HepG2 (cell line): ENCODE measurements at places on chromosomes 6 and 20.

DNA sequence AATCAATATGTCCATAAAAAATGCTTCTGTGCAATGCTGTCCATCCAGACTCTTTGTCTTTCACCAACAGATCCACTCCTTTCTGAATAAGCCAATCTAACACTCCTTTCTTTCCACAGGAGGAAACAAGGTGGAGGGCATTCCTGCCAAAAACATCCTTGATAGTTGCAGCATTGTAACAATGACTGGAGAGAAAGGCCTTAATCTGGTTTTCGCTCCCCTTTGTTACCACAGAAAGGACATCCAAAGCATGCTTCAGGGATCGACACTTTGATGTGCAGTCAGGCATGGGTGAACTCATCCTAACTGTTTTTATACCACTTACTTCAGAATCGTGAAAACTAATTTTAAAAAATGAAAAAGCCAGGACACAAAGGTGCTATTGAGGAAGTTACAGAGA is 7.4 kb downstream of the IBTK start:
- H3K4me3 ChIP-seq, result no peak overlapping the region
- no peak for DNase-seq
- no peaks in the 10 kb centered on the region for H3K27me3 ChIP-seq

- H3K27me3 ChIP-seq, result no peaks in the 10 kb centered on the region
- H3K4me3 ChIP-seq, result no peak overlapping the region
- H3K4me1 ChIP-seq, result no peaks in the 10 kb centered on the region
Observed at GRCh38 chr6:128111096-128111495, 210.2 kb upstream of the THEMIS start.

DNA sequence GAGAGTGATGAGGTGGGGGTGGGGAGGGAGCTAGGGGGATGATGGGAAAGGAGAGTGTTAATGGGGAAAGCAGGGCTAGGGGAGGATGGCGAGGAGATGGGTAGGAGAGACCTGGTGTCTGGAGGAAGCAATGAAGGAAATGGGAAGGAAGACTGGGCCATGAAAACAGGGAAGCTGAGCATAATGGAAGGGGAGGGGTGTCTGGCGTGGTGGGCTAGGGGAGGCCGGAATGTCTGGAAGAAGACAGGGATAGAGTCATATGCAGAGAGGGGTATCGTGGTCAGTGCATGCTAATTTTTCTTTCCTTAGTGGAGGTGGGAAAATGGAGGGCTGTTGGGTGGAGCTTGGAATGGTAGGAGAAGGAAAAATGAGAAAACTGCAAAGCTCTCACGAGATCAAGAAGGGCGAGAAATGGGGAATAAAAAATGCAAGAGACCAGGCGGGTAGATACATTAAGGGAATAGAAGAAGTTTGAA is 423 bp downstream of the KLHDC3 start:
- peak overlapping the region; percentile 44 for H3K27ac ChIP-seq
- DNase-seq, result no peak
- H3K4me3 ChIP-seq, result peak overlapping the region; percentile 93

DNA sequence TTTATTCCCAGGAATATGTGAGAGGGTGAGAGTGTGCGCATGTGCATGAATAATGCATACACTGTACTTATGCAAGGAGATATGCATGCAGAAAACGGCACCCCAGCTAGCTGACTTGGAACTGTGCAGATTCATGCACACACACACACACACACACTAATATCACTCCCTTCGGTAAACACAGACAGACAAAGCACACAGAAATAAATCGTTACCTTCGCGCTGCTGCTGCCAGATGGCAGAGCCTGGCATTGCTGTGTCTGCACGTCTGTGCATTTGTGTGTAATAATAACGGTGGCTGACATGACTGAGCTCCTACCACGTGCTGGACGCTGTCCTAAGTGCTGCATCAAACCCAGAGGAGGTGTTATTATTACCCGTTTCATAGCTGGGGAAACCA is 36.8 kb downstream of the PREX1 start:
- no peak overlapping the region for H3K4me3 ChIP-seq
- no peak overlapping the region for H3K27ac ChIP-seq
- peaks cover 6% of the 10 kb centered on the region for H3K27me3 ChIP-seq
- DNase-seq, result no peak
- H3K4me1 ChIP-seq, result no peaks in the 10 kb centered on the region

DNA sequence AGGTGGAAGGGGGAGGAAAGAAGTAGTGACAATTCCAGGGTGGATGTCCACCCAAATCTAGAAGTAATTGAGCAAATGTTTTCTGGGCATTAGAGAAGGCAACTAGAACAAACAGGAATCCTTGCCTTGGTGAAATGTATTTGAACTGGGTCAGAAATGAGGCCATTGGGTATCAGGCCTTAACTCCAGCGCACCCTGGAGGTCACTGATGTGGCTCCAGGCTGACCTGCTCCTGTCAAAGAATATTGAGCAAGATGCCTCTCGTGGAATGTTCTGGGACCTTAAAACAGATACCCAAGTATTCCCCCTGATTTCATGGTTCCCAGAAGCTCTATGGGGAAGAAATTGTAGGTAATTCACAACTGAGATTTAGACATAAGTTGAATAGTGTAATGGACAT is 6.9 kb downstream of the HLA-DPB1 start:
- DNase-seq, result peak; percentile 55
- no peak overlapping the region for H3K27ac ChIP-seq
- H3K27me3 ChIP-seq, result peaks cover 52% of the 10 kb centered on the region
- no peak overlapping the region for H3K4me3 ChIP-seq
- no peaks in the 10 kb centered on the region for H3K36me3 ChIP-seq

GRCh38 chr6:131443014-131443413 is 130.0 kb upstream of the ARG1 start:
- no peak for DNase-seq
- H3K27ac ChIP-seq, result no peak overlapping the region
- no peaks in the 10 kb centered on the region for H3K4me1 ChIP-seq
- H3K27me3 ChIP-seq, result 0 out of 3 replicates have a peak, but pooled peaks cover 5% of the 10 kb centered on the region

DNA sequence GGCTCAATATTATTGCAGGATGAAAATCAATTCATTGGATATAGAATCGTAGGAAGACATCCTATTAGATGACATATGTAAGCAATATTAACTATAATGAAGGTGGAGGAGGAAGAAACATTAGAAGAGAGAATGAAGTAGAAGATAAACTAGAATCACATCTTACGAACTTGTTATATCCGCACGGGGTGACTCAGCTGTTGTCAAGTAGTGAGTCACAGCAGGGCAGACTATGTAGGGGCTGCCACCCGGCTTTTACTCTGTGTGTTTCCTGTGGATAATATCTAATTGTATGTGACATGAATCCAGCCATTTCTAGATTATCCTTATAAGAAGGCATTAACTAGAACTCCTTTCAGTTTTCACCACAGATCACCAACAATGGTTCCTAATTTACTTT is 520.2 kb downstream of the DOK5 start:
- H3K4me3 ChIP-seq, result no peak overlapping the region
- no peaks in the 10 kb centered on the region for H3K4me1 ChIP-seq
- no peaks in the 10 kb centered on the region for H3K27me3 ChIP-seq
- no peak overlapping the region for H3K27ac ChIP-seq
- no peak for DNase-seq
- no peaks in the 10 kb centered on the region for H3K36me3 ChIP-seq

GRCh38 chr6:133392641-133393040 is 151.5 kb downstream of the EYA4 start:
- H3K27me3 ChIP-seq, result no peaks in the 10 kb centered on the region
- no peak overlapping the region for H3K4me3 ChIP-seq
- no peaks in the 10 kb centered on the region for H3K4me1 ChIP-seq
- no peak for DNase-seq
- H3K36me3 ChIP-seq, result no peaks in the 10 kb centered on the region
- no peak overlapping the region for H3K27ac ChIP-seq

- H3K27me3 ChIP-seq, result peaks cover 2% of the 10 kb centered on the region; the same call in 1 of the 2 replicates
- no peak overlapping the region for H3K27ac ChIP-seq
- no peaks in the 10 kb centered on the region for H3K4me1 ChIP-seq
- no peak overlapping the region for H3K4me3 ChIP-seq
- H3K36me3 ChIP-seq, result no peaks in the 10 kb centered on the region
- DNase-seq, result no peak
Observed at GRCh38 chr20:59657459-59658046, 53.2 kb downstream of the PHACTR3 start.

- H3K27ac ChIP-seq, result no peak overlapping the region
- H3K36me3 ChIP-seq, result no peaks in the 10 kb centered on the region
- DNase-seq, result no peak
- no peaks in the 10 kb centered on the region for H3K4me1 ChIP-seq
- no peak overlapping the region for H3K4me3 ChIP-seq
- H3K27me3 ChIP-seq, result no peaks in the 10 kb centered on the region
Observed at GRCh38 chr6:25239059-25239458, 40.1 kb upstream of the CARMIL1 start.

GRCh38 chr6:36357872-36358225 is 21.2 kb upstream of the BNIP5 start:
- no peaks in the 10 kb centered on the region for H3K27me3 ChIP-seq
- H3K4me3 ChIP-seq, result no peak overlapping the region
- no peak overlapping the region for H3K27ac ChIP-seq
- no peaks in the 10 kb centered on the region for H3K36me3 ChIP-seq
- H3K4me1 ChIP-seq, result peaks cover 14% of the 10 kb centered on the region

GRCh38 chr6:40582892-40583291 is 4.3 kb downstream of the LRFN2 start:
- no peak overlapping the region for H3K4me3 ChIP-seq
- H3K27ac ChIP-seq, result no peak overlapping the region
- H3K36me3 ChIP-seq, result no peaks in the 10 kb centered on the region
- DNase-seq, result no peak
- 0 out of 2 replicates have a peak, but pooled peaks cover 3% of the 10 kb centered on the region for H3K4me1 ChIP-seq

DNA sequence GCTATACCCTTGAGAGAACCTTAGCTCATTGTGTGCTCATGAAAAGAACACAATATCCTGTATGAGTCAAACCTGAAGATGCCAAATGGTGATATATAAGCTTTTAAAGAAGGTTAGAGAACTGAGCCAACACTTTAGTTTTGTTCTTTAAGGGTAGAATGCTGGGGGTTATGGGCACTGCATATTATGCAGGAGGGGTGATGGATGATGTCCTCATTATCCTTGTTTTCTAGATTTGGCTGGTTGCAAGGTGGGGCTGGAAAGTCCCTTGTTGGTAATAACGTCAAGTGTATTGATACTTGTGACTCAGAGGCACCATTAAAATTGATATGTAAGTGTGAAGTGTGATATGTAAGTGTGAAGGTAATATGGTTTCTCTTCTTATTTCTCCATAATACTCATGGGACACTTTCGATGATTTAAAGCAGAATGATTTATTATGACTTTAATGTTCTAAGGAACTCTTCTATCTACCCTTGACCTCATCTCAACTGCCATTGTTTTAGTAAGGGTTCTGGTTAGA is 113.7 kb upstream of the DTNBP1 start:
- DNase-seq, result no peak
- H3K4me3 ChIP-seq, result no peak overlapping the region
- no peaks in the 10 kb centered on the region for H3K4me1 ChIP-seq
- H3K27ac ChIP-seq, result no peak overlapping the region

- no peaks in the 10 kb centered on the region for H3K4me1 ChIP-seq
- H3K27me3 ChIP-seq, result peaks cover 1% of the 10 kb centered on the region; the same call in 1 of the 2 replicates
- H3K36me3 ChIP-seq, result no peaks in the 10 kb centered on the region
- H3K27ac ChIP-seq, result no peak overlapping the region
- H3K4me3 ChIP-seq, result no peak overlapping the region
Observed at GRCh38 chr6:33017694-33018353, 8.4 kb upstream of the HLA-DOA start.

- H3K27ac ChIP-seq, result no peak overlapping the region
- peaks cover 11% of the 10 kb centered on the region for H3K4me1 ChIP-seq
- H3K4me3 ChIP-seq, result no peak overlapping the region
- H3K27me3 ChIP-seq, result no peaks in the 10 kb centered on the region
- DNase-seq, result no peak
Observed at GRCh38 chr6:108983151-108983550, 111.5 kb downstream of the SESN1 start.

DNA sequence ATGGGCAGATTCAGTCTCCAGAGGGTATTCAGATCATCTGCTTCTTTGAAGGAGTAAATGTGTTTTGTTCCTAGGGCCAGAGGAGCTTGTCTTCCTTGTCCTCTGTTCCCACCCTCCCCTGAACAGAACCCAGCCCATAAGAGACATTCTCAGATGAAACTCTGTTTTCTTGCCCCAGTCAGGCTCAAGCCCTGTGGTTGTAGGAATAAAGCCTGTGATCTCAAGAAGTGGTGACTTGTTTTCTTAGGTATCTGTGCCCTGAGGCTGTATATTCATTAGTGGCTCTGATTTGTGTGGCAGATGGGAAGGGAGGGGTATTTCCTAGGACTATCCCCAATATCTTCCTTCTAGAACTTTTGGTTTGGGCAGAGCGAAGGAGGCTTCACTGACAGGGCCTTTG is 27.9 kb downstream of the GSS start:
- no peak overlapping the region for H3K27ac ChIP-seq
- H3K27me3 ChIP-seq, result no peaks in the 10 kb centered on the region
- H3K4me3 ChIP-seq, result no peak overlapping the region

DNA sequence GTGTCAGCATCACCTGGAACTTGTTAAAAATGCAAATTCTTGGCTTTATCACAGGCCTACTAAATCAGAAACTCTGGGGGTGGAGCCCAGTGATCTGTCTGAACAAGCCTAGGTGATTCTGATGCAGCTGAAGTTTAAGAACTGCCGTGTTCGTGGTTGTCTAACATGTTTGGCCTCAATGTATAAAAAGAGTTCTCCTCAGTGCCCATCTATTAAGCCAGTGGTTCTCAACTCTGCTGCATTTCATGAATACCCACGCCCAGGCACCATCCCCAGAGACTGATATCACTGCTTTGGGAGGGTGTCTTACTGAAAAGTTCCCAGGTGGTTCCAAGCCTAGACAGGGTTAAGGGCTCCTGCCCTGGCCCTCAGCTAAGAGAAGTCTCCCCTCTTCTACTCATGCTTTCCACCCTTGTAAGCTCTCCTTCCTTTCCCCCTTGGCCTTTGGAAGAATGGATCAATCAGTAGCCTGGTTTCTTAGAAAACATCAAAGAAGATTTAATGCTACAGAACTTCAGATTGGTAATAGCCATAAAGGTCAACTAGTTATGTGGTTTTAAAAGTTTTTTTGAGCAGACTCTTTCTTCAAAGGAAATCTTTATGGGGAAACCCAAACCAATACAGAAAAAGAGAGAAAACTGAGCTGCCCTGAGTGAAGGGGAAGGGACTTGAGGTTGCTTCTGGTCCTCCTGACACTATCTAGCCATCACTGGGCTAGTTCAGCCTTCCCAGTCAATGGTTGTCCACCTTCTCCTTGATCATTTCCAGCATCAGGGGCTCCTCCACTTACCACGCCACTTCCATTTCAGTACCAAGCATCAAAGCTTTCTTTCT is 38.9 kb upstream of the TNFAIP3 start:
- DNase-seq, result no peak
- H3K4me3 ChIP-seq, result no peak overlapping the region
- no peaks in the 10 kb centered on the region for H3K27me3 ChIP-seq
- no peaks in the 10 kb centered on the region for H3K36me3 ChIP-seq

GRCh38 chr20:6157345-6157744 is 34.5 kb upstream of the FERMT1 start:
- H3K27ac ChIP-seq, result no peak overlapping the region
- H3K4me1 ChIP-seq, result no peaks in the 10 kb centered on the region
- no peaks in the 10 kb centered on the region for H3K36me3 ChIP-seq
- DNase-seq, result no peak
- H3K27me3 ChIP-seq, result no peaks in the 10 kb centered on the region
- no peak overlapping the region for H3K4me3 ChIP-seq
